ENCODE measurements at places on chromosomes 7 and 10.

DNA sequence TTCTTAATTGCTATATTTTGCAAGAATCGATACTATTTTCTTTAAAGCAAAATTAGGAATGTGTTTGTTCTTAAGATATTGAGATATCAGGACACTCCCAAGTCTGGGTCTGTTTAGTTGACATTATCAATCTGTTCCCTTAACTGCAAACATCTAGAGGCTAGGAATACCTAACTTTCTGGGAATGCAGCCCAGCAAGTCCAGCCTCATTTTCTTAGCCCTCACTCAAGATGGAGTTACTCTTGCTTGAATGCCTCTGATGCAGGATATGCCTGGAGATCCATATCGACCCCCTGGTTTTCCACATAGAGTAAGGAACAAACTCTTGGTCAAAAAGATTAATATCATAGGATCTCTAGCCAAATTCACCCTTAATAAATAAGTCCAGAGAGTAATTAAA is 305.3 kb upstream of the COBL start:
- no peak overlapping the region for H3K4me3 ChIP-seq
- H3K36me3 ChIP-seq = no peaks in the 10 kb centered on the region
- H3K27me3 ChIP-seq = no peaks in the 10 kb centered on the region
- no peak overlapping the region for H3K27ac ChIP-seq
- no peak for DNase-seq

DNA sequence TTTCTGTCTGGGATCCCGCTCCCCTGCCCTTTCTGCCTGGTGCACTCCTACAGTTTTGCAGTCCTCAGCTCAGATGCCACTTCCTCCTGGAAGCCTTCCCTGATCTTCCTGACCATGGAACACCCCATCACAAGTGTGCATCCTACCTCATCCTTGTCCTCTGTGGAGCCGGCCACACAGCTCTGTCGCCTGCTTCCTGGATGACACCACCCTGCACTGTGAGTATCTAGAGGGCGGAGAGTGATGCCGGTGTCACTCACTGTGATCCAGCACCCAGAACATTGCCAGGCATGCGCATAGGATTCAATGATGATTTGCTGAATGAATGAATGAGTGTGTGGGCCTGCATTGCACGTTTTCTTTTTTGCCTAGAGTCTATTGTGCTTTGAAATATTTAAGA is 529.9 kb downstream of the TCERG1L start:
- no peaks in the 10 kb centered on the region for H3K4me1 ChIP-seq
- no peak for DNase-seq
- no peak overlapping the region for H3K4me3 ChIP-seq
- H3K36me3 ChIP-seq = no peaks in the 10 kb centered on the region

GRCh38 chr7:154426778-154427177 is 374.6 kb downstream of the DPP6 start:
- no peaks in the 10 kb centered on the region for H3K4me1 ChIP-seq
- H3K4me3 ChIP-seq = no peak overlapping the region
- no peaks in the 10 kb centered on the region for H3K27me3 ChIP-seq
- no peaks in the 10 kb centered on the region for H3K36me3 ChIP-seq
- H3K27ac ChIP-seq = no peak overlapping the region

DNA sequence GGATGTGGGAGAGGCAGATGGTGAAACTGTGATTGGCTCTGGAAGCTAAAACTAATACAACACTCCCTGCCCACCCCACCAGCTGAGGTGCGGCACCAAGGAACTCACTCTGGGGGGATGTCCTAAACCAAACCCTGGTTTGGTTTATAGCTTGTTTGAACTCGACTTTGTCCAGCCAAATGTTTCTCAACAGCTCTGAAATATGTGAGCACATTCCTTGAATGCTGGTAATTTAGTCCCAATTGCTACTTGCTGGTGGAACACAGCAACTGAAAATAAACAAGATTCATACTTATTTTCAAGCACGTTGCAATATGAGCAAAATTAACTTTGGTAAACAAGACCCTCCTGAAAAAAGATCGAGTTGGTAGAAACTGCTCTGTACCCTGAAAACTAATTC is 39.7 kb upstream of the CARD11 start:
- no peak for DNase-seq
- no peaks in the 10 kb centered on the region for H3K27me3 ChIP-seq
- H3K4me1 ChIP-seq = no peaks in the 10 kb centered on the region

- DNase-seq = no peak
- H3K4me3 ChIP-seq = no peak overlapping the region
Measured at GRCh38 chr10:74328388-74328787, 177.4 kb downstream of the ADK start.

- H3K36me3 ChIP-seq = no peaks in the 10 kb centered on the region
- no peak overlapping the region for H3K4me3 ChIP-seq
- H3K27ac ChIP-seq = no peak overlapping the region
- no peak for DNase-seq
Measured at GRCh38 chr7:81186691-81187090, 267.8 kb upstream of the SEMA3C start.

DNA sequence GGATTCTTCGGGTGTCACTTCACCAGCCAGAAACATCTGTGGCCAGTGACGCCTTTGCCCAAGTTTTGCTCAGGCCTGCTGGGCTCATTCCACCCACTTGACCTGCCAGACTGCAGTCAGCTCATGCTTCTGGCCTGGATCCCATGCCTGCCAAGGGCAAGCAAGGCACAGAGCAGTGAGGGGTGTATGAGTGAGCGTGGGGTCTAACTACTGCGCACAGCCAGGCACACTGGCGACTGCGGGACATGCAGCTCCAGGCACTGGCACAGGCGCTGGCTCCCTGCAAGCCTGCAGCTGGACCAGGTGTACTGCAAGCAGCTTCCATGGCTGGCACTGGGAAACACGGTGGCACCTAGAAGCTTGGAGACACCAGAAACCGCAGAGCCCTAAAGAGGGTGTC is 80.1 kb downstream of the MTERF1 start:
- no peaks in the 10 kb centered on the region for H3K27me3 ChIP-seq
- no peak for DNase-seq
- H3K4me1 ChIP-seq = no peaks in the 10 kb centered on the region
- H3K27ac ChIP-seq = no peak overlapping the region
- no peaks in the 10 kb centered on the region for H3K36me3 ChIP-seq

DNA sequence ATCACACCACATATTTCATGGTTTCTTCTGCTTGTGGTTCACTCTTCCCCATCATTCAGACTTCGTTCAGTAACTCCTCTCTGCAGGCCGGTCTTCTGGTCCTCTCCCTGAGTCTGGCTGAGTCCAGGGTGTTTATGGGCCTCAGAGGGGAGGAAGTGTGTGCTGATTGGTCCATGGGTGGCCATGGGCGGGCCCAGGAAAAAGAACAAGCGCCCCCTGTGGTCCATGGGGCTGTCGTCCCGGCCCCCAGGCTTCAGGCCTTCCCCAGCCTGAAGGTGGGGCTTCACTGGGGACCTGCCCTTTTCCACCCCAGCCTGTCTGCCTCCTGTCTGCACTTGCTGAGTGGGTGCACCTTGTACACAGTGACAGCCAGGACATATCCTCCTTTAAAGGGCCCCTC is 123.7 kb downstream of the VIPR2 start:
- H3K27ac ChIP-seq = no peak overlapping the region
- no peaks in the 10 kb centered on the region for H3K36me3 ChIP-seq
- DNase-seq = no peak
- no peaks in the 10 kb centered on the region for H3K27me3 ChIP-seq
- H3K4me3 ChIP-seq = no peak overlapping the region
- H3K4me1 ChIP-seq = no peaks in the 10 kb centered on the region

- H3K36me3 ChIP-seq = no peaks in the 10 kb centered on the region
- H3K27ac ChIP-seq = no peak overlapping the region
- no peak overlapping the region for H3K4me3 ChIP-seq
- DNase-seq = no peak
- no peaks in the 10 kb centered on the region for H3K27me3 ChIP-seq
- no peaks in the 10 kb centered on the region for H3K4me1 ChIP-seq
Measured at GRCh38 chr10:5573968-5574641, 49.3 kb downstream of the CALML3 start.

DNA sequence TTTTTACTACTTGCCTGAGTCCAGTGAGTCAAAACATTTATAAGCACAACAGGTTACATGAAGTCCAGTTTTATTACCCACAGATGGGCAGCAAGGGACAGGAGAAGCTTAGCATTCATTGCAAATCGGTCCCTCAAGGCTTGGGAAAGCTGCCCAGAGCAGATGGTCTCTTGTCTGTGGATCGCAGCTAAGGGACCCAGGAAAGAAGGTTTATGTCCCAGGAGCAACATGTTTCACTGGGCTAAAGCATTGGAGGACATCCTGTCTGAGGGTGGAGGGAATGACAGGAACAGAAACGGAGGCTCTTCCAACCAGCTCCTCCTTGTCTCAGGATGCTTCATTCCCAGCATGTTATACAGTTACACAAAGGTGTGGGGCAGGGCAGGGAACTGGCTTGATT is 39.3 kb downstream of the TRIM24 start:
- no peaks in the 10 kb centered on the region for H3K27me3 ChIP-seq
- no peaks in the 10 kb centered on the region for H3K36me3 ChIP-seq
- H3K4me1 ChIP-seq = no peaks in the 10 kb centered on the region

GRCh38 chr10:95466436-95466835 is 94.7 kb downstream of the SORBS1 start:
- H3K4me3 ChIP-seq = no peak overlapping the region
- no peaks in the 10 kb centered on the region for H3K27me3 ChIP-seq
- no peaks in the 10 kb centered on the region for H3K36me3 ChIP-seq
- H3K27ac ChIP-seq = no peak overlapping the region

- no peak overlapping the region for H3K4me3 ChIP-seq
- no peaks in the 10 kb centered on the region for H3K27me3 ChIP-seq
- H3K36me3 ChIP-seq = no peaks in the 10 kb centered on the region
- DNase-seq = no peak
Measured at GRCh38 chr10:128306535-128306934, 180.3 kb upstream of the MKI67 start.

DNA sequence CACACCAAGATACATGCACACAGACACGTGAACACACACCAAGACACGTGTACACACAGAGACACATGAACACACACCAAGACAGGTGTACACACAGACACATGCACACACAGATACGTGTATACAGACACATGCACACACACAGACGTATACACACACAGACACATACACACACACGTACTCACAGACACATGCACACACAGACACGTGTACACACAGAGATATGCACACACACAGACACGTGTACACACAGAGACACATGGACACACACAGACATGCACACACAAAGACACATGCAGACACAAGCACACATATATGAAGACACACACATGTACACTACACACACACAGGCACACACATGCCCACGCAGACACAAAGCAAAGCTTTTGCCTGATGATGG is 134.6 kb downstream of the TCERG1L start:
- H3K4me3 ChIP-seq = no peak overlapping the region
- no peaks in the 10 kb centered on the region for H3K36me3 ChIP-seq
- H3K27ac ChIP-seq = no peak overlapping the region
- DNase-seq = no peak
- no peaks in the 10 kb centered on the region for H3K4me1 ChIP-seq
- no peaks in the 10 kb centered on the region for H3K27me3 ChIP-seq

GRCh38 chr10:118635674-118636402 is 40.4 kb upstream of the PRLHR start:
- no peak overlapping the region for H3K27ac ChIP-seq
- no peaks in the 10 kb centered on the region for H3K36me3 ChIP-seq
- H3K4me1 ChIP-seq = no peaks in the 10 kb centered on the region
- no peak overlapping the region for H3K4me3 ChIP-seq
- DNase-seq = no peak

DNA sequence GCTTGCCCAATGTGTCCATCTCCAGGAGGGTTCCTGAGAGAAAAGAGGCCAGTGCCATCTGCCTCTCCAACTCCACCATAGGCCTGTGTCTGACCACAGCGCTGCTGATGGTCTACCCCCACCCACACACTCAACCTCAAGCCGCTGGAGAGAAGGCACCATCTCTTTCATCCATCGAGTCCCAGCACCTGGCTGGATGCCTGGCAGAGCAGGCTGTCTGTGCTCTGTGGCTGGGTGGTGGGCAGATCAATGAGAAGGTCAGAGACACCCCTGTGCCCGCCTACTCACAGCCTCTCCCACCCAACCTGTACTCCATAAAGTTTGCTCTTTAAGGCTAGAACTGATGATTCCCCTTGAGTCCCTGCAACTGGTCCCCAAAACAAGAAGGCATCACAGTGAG is 58.0 kb downstream of the CLRN3 start:
- no peaks in the 10 kb centered on the region for H3K4me1 ChIP-seq
- no peak for DNase-seq
- H3K27me3 ChIP-seq = no peaks in the 10 kb centered on the region
- H3K27ac ChIP-seq = no peak overlapping the region

DNA sequence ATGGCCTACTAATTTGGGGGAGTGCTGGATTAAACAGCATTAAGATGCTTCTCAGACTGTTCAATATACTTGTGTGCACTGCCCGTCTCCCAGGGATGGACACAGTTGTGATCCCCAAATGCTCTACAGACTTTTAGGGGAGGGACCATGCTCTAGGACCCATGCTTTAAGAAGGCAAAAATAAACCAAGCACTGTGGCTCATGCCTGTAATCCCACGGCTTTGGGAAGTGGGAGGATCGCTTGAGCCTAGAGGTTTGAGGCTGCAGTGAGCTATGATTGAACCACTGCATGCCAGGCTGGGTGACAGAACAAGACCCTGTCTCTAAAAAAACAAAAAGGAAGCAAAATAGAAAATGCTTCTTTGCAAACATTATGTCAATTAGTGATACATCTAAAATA is 102.6 kb downstream of the VOPP1 start:
- peaks cover 6% of the 10 kb centered on the region for H3K36me3 ChIP-seq
- H3K27me3 ChIP-seq = no peaks in the 10 kb centered on the region
- peak overlapping the region; percentile 62 for H3K27ac ChIP-seq
- peak overlapping the region; percentile 2 for H3K4me3 ChIP-seq
- H3K4me1 ChIP-seq = peaks cover 69% of the 10 kb centered on the region
- DNase-seq = no peak

GRCh38 chr7:18590241-18590640 is 94.7 kb downstream of the HDAC9 start:
- no peaks in the 10 kb centered on the region for H3K4me1 ChIP-seq
- H3K4me3 ChIP-seq = no peak overlapping the region
- H3K36me3 ChIP-seq = no peaks in the 10 kb centered on the region

- H3K27ac ChIP-seq = no peak overlapping the region
- no peak overlapping the region for H3K4me3 ChIP-seq
- no peaks in the 10 kb centered on the region for H3K4me1 ChIP-seq
Measured at GRCh38 chr10:129771576-129771975, 192.5 kb downstream of the EBF3 start.

DNA sequence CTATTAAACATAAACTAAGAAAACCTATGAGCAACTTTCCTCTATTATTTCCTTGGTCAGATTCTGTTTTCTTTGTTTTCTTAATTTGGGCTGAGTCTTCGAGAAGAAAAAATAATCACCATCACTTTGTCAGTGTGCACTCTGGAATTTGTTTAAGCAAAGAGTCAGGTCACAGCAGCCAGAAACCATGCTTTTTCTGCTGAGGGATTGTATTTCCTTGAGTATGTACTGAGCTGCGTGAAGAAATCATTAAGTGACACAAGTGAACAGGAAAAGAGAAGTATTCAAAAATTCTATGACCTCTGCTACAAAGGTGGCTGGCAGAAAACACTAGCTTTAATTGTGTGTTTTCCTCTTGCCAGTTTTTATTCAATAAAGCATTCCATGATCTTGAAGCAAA is 249.6 kb downstream of the VTI1A start:
- no peaks in the 10 kb centered on the region for H3K4me1 ChIP-seq
- DNase-seq = no peak
- H3K36me3 ChIP-seq = peaks cover 4% of the 10 kb centered on the region
- H3K27ac ChIP-seq = no peak overlapping the region
- no peak overlapping the region for H3K4me3 ChIP-seq

Measured in effector memory CD4-positive, alpha-beta T cell (primary cell).